ENCODE measurements at places on chromosomes 3 and 15. TPM values are rescaled to one million over a fixed set of nuclear protein-coding genes. Genes with fewer than 3 reads are reported as not detected.

The PLD1 gene
- polyA plus RNA-seq, result 42.1 TPM

GRCh38 chr15:59821286-59821685 lies 132.2 kb upstream of the BNIP2 start:
- H3K36me3 ChIP-seq, result no peaks in the 10 kb centered on the region
- no peak overlapping the region for H3K27ac ChIP-seq
- H3K27me3 ChIP-seq, result peaks cover 29% of the 10 kb centered on the region
- no peak overlapping the region for H3K4me3 ChIP-seq

- no peaks in the 10 kb centered on the region for H3K4me1 ChIP-seq
- no peak overlapping the region for H3K4me3 ChIP-seq
- peak overlapping the region; percentile 86 for H3K27ac ChIP-seq
- H3K27me3 ChIP-seq, result no peaks in the 10 kb centered on the region
- DNase-seq, result no peak
These were observed 46.1 kb downstream of the BTD start for GRCh38 chr3:15647611-15648167.

DNA sequence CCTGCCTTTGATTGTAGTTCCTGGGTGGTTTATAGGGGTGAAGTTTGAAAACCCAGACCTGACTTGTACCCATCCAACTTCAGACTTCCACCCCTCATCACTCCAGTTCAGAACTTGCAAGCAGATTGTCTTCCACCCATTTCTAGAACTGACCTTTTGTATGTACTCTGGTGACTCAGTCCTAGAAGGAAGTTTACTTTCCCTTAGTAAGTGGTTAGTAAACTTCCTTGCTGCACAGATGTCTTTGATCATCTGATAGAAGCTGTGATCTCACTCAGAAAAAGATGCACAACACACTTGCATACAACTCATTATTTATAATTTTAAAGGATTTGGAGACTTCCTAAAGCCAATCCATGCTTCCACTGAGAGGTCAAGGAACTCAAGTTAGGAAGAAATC lies 368.0 kb downstream of the MFSD1 start:
- H3K4me3 ChIP-seq, result no peak overlapping the region
- H3K27ac ChIP-seq, result no peak overlapping the region
- no peaks in the 10 kb centered on the region for H3K27me3 ChIP-seq
- no peaks in the 10 kb centered on the region for H3K4me1 ChIP-seq

- H3K4me3 ChIP-seq, result no peak overlapping the region
- H3K27ac ChIP-seq, result no peak overlapping the region
- DNase-seq, result no peak
- no peaks in the 10 kb centered on the region for H3K36me3 ChIP-seq
- H3K27me3 ChIP-seq, result no peaks in the 10 kb centered on the region
- H3K4me1 ChIP-seq, result no peaks in the 10 kb centered on the region
These were observed 274.7 kb downstream of the PDCD6IP start for GRCh38 chr3:34073111-34073510.

GRCh38 chr3:171842864-171843518 lies at the start of gene TMEM212:
Gene TMEM212, plus strand, starts transcription at chr3:171843349. Its CDS starts 35 bp downstream, at chr3:171843384.
- no peak within 1 kb of the TSS for H3K4me3 ChIP-seq
- no peak for DNase-seq
- H3K27ac ChIP-seq, result peak within 1 kb of the TSS; percentile 58

DNA sequence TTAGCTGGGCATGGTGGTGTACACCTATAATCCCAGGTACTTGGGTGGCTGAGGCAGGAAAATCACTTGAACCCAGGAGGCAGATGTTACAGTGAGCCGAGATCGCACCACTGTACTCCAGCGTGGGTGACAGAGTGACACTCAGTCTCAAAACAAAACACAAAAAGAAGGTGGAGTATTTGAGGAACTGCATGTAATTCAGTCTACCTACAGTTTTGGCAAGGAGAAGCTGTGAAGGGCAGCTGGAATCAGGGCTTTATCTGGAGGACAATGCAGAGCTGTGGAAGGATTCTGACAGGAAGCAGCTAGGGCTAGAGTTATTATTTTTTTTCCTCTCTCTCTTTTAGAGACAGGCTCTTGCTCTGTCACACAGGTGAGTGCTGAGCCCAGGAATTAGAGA lies 6.8 kb downstream of the H1-8 start:
- H3K27ac ChIP-seq, result no peak overlapping the region
- H3K4me3 ChIP-seq, result no peak overlapping the region
- H3K27me3 ChIP-seq, result no peaks in the 10 kb centered on the region
- peaks cover 8% of the 10 kb centered on the region for H3K4me1 ChIP-seq
- H3K36me3 ChIP-seq, result no peaks in the 10 kb centered on the region
- DNase-seq, result no peak

- no peak overlapping the region for H3K4me3 ChIP-seq
- no peaks in the 10 kb centered on the region for H3K27me3 ChIP-seq
- H3K27ac ChIP-seq, result no peak overlapping the region
- H3K36me3 ChIP-seq, result no peaks in the 10 kb centered on the region
- peaks cover 8% of the 10 kb centered on the region for H3K4me1 ChIP-seq
These were observed 2.7 kb upstream of the GOLGB1 start for GRCh38 chr3:121752261-121752660.

GRCh38 chr3:106510206-106510605 lies 641.4 kb upstream of the CBLB start:
- no peak overlapping the region for H3K27ac ChIP-seq
- no peak for DNase-seq
- no peaks in the 10 kb centered on the region for H3K36me3 ChIP-seq
- H3K4me1 ChIP-seq, result no peaks in the 10 kb centered on the region
- H3K27me3 ChIP-seq, result no peaks in the 10 kb centered on the region
- no peak overlapping the region for H3K4me3 ChIP-seq

- H3K4me3 ChIP-seq, result no peak overlapping the region
- no peaks in the 10 kb centered on the region for H3K27me3 ChIP-seq
- H3K27ac ChIP-seq, result no peak overlapping the region
- DNase-seq, result no peak
- H3K36me3 ChIP-seq, result no peaks in the 10 kb centered on the region
These were observed 56.7 kb downstream of the ALCAM start for GRCh38 chr3:105423397-105423796.

DNA sequence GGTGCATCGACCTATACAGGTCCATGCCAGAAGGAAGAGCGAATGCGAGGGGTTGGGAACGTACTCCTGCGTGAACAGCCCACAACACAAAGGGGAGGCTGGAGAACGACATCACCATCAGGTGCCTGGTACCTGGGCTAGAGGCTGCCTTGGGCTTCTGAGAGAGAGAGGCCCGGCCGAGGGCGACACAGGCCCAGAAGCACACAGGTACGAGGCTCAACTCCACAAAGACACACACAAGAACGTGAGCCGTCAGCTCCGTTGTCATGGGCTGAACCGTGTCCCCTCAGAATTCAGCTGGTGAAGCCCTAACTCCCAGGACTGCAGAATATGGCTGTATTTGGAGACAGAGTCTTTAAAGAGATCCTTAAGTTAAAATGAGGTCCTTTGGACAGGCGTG lies 134.3 kb downstream of the ATP10A start:
- no peaks in the 10 kb centered on the region for H3K36me3 ChIP-seq
- no peak for DNase-seq
- H3K27ac ChIP-seq, result no peak overlapping the region
- H3K4me1 ChIP-seq, result no peaks in the 10 kb centered on the region
- H3K4me3 ChIP-seq, result no peak overlapping the region

DNA sequence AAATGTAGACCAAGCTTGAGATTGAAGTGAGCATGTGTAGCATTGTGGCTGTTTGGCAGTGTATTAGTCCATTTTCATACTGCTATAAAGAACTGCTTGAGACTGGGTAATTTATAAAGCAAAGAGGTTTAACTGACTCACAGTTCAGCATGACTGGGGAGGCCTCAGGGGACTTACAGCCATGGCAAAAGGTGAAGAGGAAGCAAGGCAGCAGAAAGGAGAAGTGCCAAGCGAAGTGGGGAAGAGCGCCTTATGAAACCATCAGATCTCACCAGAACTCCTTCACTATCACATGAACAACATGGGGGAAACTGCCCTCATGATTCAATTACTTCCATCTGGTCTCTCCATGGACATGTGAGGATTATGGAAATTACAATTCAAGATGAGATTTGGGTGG lies 8.6 kb upstream of the CERS3 start:
- no peak overlapping the region for H3K4me3 ChIP-seq
- H3K4me1 ChIP-seq, result no peaks in the 10 kb centered on the region
- no peaks in the 10 kb centered on the region for H3K27me3 ChIP-seq

DNA sequence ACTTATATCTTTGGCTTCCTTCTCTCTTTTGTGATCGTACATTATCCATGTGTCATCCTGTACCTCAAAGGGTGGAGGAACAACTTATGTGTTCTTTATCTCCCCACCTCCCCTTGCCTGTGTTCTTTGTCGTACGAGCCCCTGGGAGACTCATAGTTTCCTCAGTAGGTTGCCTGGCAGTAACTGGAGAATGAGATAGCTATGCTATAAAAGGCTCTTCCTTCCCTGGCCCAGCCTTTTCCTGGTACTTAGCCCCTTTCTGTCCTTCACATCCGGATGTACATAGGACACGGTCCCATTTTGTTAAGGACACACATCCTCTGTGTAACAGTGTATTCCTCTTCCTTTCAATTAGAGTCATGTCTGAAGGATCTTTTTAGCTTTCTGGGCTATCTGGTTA lies 32.1 kb downstream of the PLCL2 start:
- no peaks in the 10 kb centered on the region for H3K27me3 ChIP-seq
- H3K4me3 ChIP-seq, result no peak overlapping the region
- H3K27ac ChIP-seq, result peak overlapping the region; percentile 9
- no peaks in the 10 kb centered on the region for H3K4me1 ChIP-seq
- no peaks in the 10 kb centered on the region for H3K36me3 ChIP-seq

DNA sequence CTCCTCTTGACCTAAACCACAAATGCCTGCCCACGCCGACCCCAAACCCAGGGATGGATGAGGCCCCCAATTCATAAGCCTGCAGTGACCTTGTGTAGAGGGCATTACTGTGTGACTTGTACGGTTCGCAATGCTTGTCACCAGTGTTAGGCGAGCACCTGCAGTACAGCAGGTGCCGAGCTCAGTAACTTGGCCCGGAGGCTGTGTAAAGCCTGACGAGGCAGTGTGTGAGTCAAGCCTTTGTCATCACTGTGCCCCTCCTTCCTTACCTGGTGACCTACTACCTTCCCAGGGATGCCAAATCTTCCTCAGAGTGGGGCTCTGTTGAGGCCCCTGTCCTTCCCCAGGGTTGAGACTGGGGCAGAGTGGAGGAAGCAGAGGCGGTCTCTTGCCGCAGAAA lies 37.2 kb upstream of the TMEM115 start:
- no peaks in the 10 kb centered on the region for H3K4me1 ChIP-seq
- H3K27me3 ChIP-seq, result no peaks in the 10 kb centered on the region
- no peak overlapping the region for H3K4me3 ChIP-seq
- H3K27ac ChIP-seq, result no peak overlapping the region
- no peaks in the 10 kb centered on the region for H3K36me3 ChIP-seq
- DNase-seq, result no peak

DNA sequence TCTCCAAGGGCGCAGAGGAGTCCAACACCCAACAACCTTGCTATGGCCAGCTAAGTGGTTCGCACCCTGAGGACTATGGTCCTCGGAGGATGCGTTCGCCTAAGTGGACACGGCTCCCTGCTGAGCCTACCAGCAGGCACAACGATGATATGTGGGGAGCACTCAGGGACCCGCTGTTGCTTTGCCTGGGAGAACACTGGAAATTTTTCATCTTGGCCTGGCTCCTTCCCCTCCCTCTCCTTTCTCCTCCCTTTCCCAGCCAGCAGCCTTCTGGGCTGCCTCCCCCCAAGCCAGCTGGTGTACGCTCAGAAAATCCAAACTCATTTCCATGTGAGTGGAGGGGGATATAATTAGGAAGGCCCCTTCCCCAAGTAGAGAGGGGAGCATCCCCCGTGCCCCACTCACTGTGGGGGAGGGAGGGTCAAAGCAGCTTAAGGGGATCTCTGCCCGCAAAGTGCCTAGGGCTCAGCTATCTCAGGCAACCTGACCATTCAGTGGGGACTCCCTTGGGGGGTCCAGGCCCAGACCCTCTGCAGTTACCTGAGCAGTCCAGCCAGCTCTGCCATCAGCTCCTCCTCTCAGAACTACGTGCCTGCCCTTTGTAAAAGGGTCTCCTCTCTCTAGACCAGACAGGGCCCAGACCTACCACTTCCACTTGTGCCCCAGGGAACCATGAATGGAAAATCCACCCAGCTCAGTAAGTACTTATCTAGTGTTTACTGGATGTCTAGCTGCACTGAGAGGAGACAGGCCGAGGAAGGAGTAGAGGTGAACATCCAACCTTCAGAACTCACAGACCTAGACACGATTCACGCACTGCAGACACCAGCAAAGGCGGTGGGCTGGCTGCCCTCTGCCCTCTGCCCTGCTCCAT lies 742 bp upstream of the SEMA7A start:
- peaks cover 13% of the 10 kb centered on the region for H3K4me1 ChIP-seq
- DNase-seq, result no peak
- H3K4me3 ChIP-seq, result peak overlapping the region; percentile 33
- peaks cover 21% of the 10 kb centered on the region for H3K27me3 ChIP-seq
- H3K27ac ChIP-seq, result peak overlapping the region; percentile 80
- H3K36me3 ChIP-seq, result no peaks in the 10 kb centered on the region

GRCh38 chr3:127853681-127854080 lies 31.4 kb upstream of the MGLL start:
- H3K27me3 ChIP-seq, result no peaks in the 10 kb centered on the region
- H3K4me3 ChIP-seq, result no peak overlapping the region

- no peaks in the 10 kb centered on the region for H3K27me3 ChIP-seq
- no peak overlapping the region for H3K4me3 ChIP-seq
- no peaks in the 10 kb centered on the region for H3K36me3 ChIP-seq
- H3K4me1 ChIP-seq, result peaks cover 17% of the 10 kb centered on the region
These were observed 7.3 kb upstream of the LEKR1 start for GRCh38 chr3:156818890-156819289.

GRCh38 chr15:93110502-93111040 lies 21.6 kb upstream of the RGMA start:
- H3K36me3 ChIP-seq, result no peaks in the 10 kb centered on the region
- H3K4me1 ChIP-seq, result no peaks in the 10 kb centered on the region
- H3K27me3 ChIP-seq, result peaks cover 35% of the 10 kb centered on the region
- H3K4me3 ChIP-seq, result no peak overlapping the region

DNA sequence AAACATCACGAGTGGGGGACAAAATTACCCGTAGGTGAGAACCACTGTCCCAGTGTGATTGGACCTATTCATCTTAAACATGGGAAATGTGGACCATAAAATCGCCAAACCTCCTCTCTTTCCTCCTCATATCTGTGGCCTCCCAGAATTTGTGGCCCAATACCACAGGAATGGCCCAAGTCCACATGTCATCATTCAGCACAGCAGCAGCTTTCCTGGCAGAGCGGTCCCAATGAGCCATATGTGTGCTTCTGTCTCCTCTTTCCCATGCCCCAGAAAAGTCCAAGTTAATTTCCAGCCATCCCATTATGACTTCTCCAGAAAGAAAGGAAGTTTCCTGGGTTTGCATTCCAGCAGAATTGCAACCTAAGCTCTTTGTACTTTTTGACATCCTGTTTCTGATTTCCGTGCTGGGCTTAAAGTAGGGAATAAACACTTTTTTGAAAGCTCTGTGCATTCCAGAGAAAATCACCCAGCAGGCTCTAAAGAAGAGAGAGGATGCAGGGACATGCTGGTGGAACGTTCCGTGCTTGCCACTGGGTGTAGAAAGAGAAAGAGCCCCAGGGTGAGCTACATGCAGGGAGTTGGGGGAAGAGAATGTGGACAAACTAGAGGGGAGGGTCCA lies 259.4 kb upstream of the PROK2 start:
- no peak overlapping the region for H3K4me3 ChIP-seq
- H3K27me3 ChIP-seq, result no peaks in the 10 kb centered on the region
- no peak overlapping the region for H3K27ac ChIP-seq
- H3K4me1 ChIP-seq, result no peaks in the 10 kb centered on the region
- no peak for DNase-seq

- no peak for DNase-seq
- no peaks in the 10 kb centered on the region for H3K27me3 ChIP-seq
- H3K4me3 ChIP-seq, result no peak overlapping the region
- no peaks in the 10 kb centered on the region for H3K36me3 ChIP-seq
These were observed 321.6 kb upstream of the EPHA3 start for GRCh38 chr3:88785841-88786240.

All from hepatocyte (in vitro differentiated cells).